ENCODE measurements at places on chromosomes 3 and 15.

DNA sequence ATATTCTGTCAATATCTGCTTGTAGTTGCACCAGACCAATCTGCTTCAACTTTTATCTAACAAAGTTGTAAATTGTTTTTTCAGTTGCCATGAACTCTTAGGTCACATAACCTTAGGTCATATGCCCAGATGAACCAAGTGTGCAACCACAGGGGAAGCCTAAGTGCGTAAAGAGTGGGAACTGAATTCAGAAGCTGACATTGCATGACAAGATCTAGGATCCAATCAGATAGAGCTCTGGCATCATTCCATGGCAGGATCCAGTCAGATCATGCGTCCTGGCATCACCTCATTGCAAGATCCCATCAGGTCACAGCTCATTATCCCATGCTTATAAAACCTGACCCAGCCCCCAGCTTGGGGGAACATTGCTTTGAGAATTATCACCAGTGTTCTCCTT lies 18.9 kb upstream of the IFT57 start:
- DNase-seq, result no peak

DNA sequence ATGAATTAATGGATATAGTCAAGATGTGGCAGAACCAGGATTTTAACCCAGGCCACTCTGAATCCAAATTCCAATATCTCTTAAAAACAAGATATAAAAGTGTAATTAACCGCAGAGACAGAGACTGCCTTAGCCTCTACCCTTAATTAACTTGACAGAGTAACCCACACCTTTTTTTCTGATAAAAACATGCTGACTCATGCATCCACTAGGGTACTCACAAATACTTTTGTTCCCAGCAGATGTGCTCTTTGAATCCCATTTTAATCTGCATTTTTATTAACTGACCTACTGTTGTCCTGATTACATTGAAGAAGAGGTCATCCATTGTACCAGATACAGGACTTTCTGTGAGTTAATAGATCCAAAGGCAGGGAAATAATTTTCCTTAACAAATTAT lies 278.3 kb downstream of the CHL1 start:
- no peak for DNase-seq

GRCh38 chr3:150555859-150556436 lies 9.4 kb downstream of the EIF2A start:
- DNase-seq, result no peak

GRCh38 chr15:66323312-66323928 lies 30.1 kb downstream of the DIS3L start:
- no peak for DNase-seq

GRCh38 chr3:414063-414462 lies 217.5 kb downstream of the CHL1 start:
- DNase-seq, result no peak

GRCh38 chr15:42608110-42608531 lies 32.7 kb downstream of the STARD9 start:
- no peak for DNase-seq
